Thymus (tissue), 14 donors: ENCODE measurements at places on chromosomes 6 and 20. TPM values are rescaled to one million over a fixed set of nuclear protein-coding genes. Genes with fewer than 3 reads are reported as not detected.

The LY6G5B gene
- polyA plus RNA-seq = 6.5 TPM

The WFDC5 gene
- polyA plus RNA-seq = 6.1 TPM

The AVP gene
- polyA plus RNA-seq = 5.2 TPM

The KIF25 gene
- polyA plus RNA-seq = 1.5 TPM

The TXLNB gene
- polyA plus RNA-seq = 6.3 TPM

The PTGIS gene
- polyA plus RNA-seq = 3.3 TPM

The SAMD5 gene
- polyA plus RNA-seq = 1.2 TPM

The PI3 gene
- 567 TPM for polyA plus RNA-seq

The AFG1L gene
- polyA plus RNA-seq = 3.9 TPM

The COL9A1 gene
- polyA plus RNA-seq = 0.32 TPM

The SERPINB1 gene
- polyA plus RNA-seq = 120 TPM

The SPATS1 gene
- 0.09 TPM for polyA plus RNA-seq

The C6orf15 gene
- polyA plus RNA-seq = 24.6 TPM

The LHFPL5 gene
- 0.09 TPM for polyA plus RNA-seq

The ADGRF5 gene
- polyA plus RNA-seq = 5.0 TPM

The KIAA0408 gene
- 1.0 TPM for polyA plus RNA-seq

The LTB gene
- polyA plus RNA-seq = 128 TPM

The RAB44 gene
- polyA plus RNA-seq = 0.27 TPM

The UNC5CL gene
- polyA plus RNA-seq = 5.8 TPM

The C6orf58 gene
- polyA plus RNA-seq = 0.25 TPM

The NR2E1 gene
- 0.11 TPM for polyA plus RNA-seq

The CTAGE9 gene
- polyA plus RNA-seq = 0.02 TPM

The IRF4 gene
- polyA plus RNA-seq = 7.5 TPM

The SPATA25 gene
- 5.1 TPM for polyA plus RNA-seq

The NCR2 gene
- polyA plus RNA-seq = not detected

The PPP1R16B gene
- polyA plus RNA-seq = 13.8 TPM

The DEFB116 gene
- not detected for polyA plus RNA-seq

The CPNE5 gene
- 3.4 TPM for polyA plus RNA-seq

The HLA-DQB1 gene
- 458 TPM for polyA plus RNA-seq

The PEX7 gene
- 8.4 TPM for polyA plus RNA-seq

The C6orf141 gene
- polyA plus RNA-seq = 5.1 TPM

The TRIM15 gene
- 0.59 TPM for polyA plus RNA-seq

The BMP2 gene
- 0.78 TPM for polyA plus RNA-seq

The IMPG1 gene
- 0.07 TPM for polyA plus RNA-seq

The NKAPL gene
- 1.5 TPM for polyA plus RNA-seq

The ZNF217 gene
- polyA plus RNA-seq = 26.5 TPM
